ENCODE measurements at places on chromosomes 13 and 19. TPM values are rescaled to one million over a fixed set of nuclear protein-coding genes. Genes with fewer than 3 reads are reported as not detected.

The FAM124A gene
- 3.4 TPM for total RNA-seq

The SIGLEC14 gene
- total RNA-seq: not detected

The ZNF493 gene
- total RNA-seq: 7.4 TPM

The ACTMAP gene
- total RNA-seq: 0.44 TPM

The F2RL3 gene
- 3.7 TPM for total RNA-seq

The KLK6 gene
- total RNA-seq: not detected

The SPRED3 gene
- total RNA-seq: under 0.01 TPM

The ZNF569 gene
- 5.2 TPM for total RNA-seq

The PCDH17 gene
- total RNA-seq: 2.2 TPM

The C19orf67 gene
- total RNA-seq: not detected

The FGF21 gene
- total RNA-seq: not detected

The PALM3 gene
- total RNA-seq: not detected

The KANK3 gene
- total RNA-seq: 55.8 TPM
